ENCODE measurements at places on chromosomes 4 and X.

DNA sequence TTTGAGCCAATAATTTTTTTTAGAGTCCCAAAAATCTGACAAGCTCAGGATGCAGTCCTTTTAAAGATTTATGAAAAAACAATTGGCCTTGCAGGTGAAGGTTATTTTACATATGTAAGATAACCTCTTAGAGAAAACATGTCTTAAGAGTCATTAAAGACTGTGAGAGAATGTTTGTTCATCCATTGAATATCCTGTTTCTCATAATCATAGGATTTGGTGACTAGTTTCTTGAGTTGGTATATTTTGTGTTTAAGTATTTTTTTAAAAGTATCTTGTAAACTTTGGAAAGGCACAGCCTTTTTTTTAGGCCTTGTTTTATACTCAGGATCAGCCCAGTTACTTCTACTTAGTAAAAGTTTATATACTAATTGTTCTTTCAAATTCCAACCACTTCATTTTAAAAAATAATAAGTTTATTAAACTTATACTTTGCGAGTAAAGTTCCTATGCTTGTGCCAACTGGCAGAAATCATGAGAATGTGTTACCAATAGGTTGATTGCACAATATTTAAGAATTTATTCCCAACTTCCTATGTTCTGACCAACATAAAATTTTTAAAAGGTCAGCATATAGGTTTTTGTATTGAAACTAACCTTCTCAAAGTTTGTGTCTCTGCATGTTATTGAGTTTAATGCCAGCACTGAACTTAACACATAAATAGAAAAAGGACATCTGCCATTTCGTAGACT, 40.0 kb upstream of the ARSJ start:
- DNase-seq, result no peak

DNA sequence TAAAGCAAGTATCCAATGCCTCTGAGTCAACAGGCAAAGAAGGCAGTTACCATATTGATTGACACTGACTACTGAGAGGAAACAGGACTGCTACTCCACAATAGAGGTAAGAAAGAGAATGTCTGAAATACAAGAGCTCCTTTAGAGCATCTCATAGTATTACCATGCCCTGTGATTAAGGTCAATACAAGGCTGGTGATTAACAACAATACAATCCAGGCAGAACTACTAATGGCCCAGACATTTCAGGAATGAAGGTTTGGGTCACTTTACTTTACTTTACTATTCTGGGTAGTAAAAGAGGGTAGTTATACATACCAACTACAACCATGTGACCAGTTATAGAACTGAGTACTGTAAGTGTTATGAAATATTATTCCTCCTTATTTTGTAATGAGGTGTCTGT, 44.5 kb downstream of the BRWD3 start:
- DNase-seq, result no peak

DNA sequence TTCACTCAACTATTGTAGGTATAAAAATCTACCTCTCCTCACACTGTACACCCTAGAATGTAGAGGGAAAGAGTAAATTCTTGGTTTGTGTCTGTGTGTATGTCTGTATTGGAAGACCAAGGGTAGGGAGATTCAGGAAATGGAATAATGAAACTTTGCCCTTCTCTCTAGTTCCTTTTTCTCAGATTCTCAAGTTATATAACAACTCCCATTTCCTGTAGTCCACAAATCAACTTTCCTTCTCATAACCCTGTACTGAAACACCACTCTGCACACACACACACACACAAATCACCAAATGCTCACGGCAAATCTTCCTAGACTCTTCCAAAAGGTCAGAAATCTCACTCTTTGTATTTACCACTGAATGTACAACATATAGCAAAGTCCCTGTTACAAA, 824.5 kb upstream of the DIAPH2 start:
- DNase-seq, result no peak

- no peak for DNase-seq
Observed at GRCh38 chrX:11535156-11535919, 130.4 kb downstream of the ARHGAP6 start.

DNA sequence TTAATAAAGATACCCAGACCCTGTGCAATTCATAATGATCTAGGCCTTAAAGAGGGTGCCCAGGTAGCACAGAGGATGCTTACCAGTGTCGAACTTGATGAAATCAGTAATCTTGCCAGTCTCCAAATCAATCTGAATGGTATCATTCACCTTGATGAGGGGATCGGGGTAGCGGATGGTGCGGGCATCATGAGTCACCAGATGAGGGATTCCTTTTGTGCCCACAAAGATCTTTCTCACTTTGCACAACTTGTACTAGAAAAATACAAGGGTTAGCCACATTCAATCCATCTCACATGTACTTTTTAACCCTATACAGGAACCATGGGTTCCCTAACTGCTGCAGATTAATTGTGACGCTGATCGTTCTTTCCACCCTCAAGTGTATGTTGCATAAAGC, 3.3 kb downstream of the RPS4X start:
- DNase-seq, result no peak

GRCh38 chrX:107429090-107429489, 20.4 kb upstream of the FRMPD3 start:
- DNase-seq, result no peak

- DNase-seq, result no peak
Observed at GRCh38 chr4:88583631-88584470, 8.4 kb upstream of the HERC3 start.

DNA sequence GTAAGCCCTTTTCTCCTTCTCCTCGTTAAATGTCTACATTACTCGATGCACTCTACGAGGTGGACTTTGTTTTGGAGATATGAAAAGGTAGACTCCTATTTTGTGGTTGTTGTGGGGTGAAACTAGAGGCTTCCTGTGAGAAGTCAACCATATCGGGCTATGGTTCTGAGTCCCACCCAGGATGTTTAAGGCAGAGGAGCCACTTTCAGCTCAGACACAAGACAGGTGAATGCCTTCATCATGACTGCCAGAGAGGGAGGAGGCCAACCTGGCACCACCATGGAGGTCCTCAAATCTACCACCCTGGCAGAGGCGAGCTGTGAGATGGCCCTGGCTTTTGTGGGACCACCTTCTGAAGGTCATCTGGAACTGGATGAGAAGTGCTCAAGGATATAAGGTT, 154.4 kb upstream of the KLF3 start:
- DNase-seq, result no peak

- DNase-seq, result no peak
Observed at GRCh38 chrX:17537723-17538243, 162.8 kb downstream of the NHS start.

- DNase-seq, result peak; percentile 33
Observed at GRCh38 chr4:123398066-123398852, 1.7 kb downstream of the SPRY1 start.

DNA sequence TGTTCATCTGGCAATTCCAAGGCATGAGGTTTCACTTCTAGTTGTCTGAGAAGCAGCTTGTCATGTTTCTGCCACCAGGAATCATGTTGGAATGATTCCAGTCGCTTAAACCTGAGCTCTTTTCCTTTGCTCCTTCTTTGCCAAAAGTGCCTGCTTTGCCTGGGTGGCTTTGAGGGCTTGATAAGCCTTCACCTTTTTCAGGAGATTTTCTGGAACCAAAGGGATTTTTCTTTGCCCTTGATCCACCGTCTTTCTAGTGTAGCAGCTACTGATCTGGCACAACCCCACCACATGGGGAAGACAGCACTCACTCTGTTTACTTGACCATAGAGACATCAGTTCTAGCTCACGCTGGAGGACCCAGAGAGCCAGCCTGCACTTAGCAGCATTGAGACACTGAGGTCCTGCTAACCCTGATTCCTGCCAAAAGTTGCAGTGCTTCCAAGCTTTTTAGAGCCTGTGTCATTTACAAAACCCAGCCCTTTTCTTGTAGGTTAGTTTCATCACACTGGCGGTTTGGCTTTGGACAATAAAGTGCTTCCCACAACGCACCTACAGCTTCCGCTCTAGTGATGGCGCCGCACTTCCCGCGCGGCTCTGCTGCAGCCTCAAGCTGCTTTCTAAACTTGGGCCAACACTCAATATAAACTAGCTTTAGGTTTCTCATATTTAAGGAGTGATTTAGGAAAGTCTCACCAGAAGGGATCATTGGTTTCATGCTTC, 7.3 kb upstream of the CCNI start:
- no peak for DNase-seq

- no peak for DNase-seq
Observed at GRCh38 chrX:15413101-15413500, 28.9 kb upstream of the VEGFD start.

DNA sequence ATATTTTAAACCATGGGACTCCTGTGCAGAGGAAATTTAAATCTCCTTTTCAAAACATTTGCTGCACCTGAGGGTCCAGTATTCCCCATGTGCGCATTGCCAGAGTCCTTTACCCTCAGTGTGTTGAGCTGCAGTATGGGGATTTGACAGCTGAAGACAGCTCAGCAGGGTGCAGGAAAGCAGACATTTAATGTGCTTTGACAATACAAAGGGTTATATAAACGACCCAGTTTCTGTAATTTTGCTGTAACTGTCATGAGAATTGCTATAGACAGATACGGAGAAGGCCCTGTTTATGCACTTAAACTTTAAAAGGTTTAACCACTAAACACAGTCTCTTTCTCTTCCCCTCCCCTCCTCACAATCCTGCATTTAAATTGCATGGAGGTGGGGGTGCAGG, 393.4 kb downstream of the MID1IP1 start:
- DNase-seq, result no peak

DNA sequence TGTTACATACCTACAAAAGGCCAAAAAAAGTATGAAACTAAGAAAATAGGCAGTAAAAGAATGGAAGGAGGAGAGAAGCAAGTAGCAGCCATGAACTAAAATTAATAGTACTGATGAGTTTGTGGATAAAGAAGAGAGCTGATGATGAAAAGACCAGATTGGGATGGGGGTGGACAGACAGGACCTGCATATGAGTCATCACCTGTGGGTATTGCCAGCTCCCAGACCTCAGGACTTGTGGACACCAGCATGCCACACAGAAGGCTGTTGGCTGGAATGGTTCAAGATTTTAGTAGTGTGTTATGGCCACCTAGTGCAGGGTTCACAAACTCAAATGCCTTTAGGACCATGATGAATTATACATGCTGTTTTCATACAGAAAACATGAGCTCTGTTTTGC, 58.9 kb downstream of the ARX start:
- DNase-seq, result no peak

DNA sequence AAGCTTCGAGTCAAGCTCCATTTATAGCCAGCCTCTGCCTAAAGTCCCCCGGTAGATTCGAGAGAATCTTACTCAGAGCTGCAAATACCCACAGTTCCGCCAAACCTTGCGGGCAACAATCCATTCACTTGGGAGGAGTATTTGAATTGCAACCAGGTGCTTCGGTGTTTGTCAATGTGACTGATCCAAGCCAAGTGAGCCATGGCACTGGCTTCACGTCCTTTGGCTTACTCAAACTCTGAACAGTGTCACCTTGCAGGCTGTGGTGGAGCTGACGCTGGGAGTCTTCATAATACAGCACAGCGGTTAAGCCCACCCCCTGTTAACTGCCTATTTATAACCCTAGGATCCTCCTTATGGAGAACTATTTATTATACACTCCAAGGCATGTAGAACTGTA, 11.2 kb downstream of the CD40LG start:
- DNase-seq, result no peak

DNA sequence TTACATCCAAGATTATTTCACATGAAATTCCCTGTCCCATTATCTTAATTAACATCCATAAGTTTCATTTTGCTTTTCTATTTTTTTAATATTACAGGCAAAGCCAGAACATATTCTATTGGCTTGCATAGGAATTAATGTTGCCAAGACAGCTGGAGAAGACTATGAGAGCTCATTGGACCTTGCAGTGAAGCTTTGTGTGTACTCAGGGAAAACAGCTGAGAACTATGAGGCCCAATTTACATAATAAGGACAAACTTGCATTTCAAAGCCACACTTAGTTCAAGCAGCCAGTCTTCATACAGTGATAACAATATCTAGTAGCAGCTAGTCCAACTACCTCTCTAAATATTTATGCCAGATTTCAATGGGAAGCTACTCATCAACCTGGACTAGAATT, 134.4 kb downstream of the DDX53 start:
- no peak for DNase-seq

GRCh38 chrX:100663642-100664041, 19.6 kb downstream of the SRPX2 start:
- DNase-seq, result no peak

- no peak for DNase-seq
Observed at GRCh38 chr4:172480471-172480870, 667.3 kb downstream of the GALNTL6 start.

DNA sequence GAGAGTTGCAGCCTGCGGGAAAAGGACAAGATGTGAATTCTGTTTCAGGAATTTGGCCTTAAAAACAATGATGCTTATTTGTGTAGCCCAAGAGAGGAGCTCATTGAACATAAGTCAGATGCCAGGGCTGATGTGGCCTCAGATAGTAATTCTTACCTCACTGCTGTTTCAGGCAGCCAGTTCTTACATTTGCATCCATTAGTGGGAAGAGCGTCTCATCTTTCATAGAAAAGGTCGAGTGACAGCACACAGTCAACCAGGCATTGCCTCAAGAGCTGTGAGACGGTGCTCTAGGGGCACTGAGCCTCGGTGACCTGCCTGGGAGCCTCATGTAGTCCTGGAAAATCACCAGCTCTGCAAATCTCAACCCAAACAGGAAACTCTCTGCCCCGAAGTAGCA, 174.9 kb upstream of the FRG1 start:
- DNase-seq, result no peak

- DNase-seq, result peak; percentile 49
Observed at GRCh38 chr4:86043755-86044592, 315.9 kb downstream of the MAPK10 start.

GRCh38 chr4:159171287-159171686, 68.4 kb downstream of the RAPGEF2 start:
- no peak for DNase-seq

- DNase-seq, result no peak
Observed at GRCh38 chrX:10387011-10387410, 230.2 kb downstream of the CLCN4 start.

GRCh38 chrX:111652719-111653118, 28.3 kb upstream of the ALG13 start:
- DNase-seq, result peak; percentile 0

- DNase-seq, result no peak
Observed at GRCh38 chr4:124505211-124505610, 207.3 kb downstream of the ANKRD50 start.

GRCh38 chr4:67922697-67923096, 38.9 kb upstream of the TMPRSS11D start:
- no peak for DNase-seq

- no peak for DNase-seq
Observed at GRCh38 chr4:108674356-108674977, 24.1 kb downstream of the OSTC start.

GRCh38 chrX:153499876-153500275, 5.1 kb downstream of the BGN start:
- no peak for DNase-seq

DNA sequence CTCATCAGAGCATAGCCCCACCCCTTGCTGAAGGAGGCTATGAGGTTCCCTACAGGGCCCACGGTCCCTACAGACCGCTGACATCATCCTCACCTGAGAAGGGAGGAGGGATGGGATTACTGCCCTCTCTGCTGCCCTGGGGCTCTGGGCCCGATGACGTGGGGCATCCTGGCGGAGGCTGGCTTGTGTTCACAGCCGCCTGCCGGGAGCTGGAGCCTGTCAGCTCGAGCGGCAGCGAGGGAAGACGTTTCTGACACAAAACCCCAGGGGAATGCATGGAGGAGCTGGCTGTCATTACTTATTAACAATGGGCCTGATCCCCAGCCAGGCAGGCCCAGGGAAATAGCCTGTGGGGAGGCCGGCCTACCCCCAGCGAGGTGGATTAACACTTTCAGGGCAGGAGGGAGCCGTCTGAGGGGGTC, 106.6 kb upstream of the ATP6AP2 start:
- DNase-seq, result no peak

GRCh38 chr4:186621959-186622553, 66.7 kb upstream of the MTNR1A start:
- DNase-seq, result no peak

Data from Kasumi-1 (cell line).